Stimulated activated CD4-positive, alpha-beta T cell treated with anti-CD3 and anti-CD28 coated beads, Interleukin-1b, Interleukin-23, amount 100 ng/mL, for 4 hours (primary cell): ENCODE measurements at places on chromosomes 2 and 18.
A peak's percentile ranks its signal among the peaks of the same experiment; 100 is the strongest.

GRCh38 chr2:173819852-173820251, 145.3 kb downstream of the SP3 start:
- DNase-seq = no peak

- DNase-seq = no peak
Observed at GRCh38 chr2:221203856-221204255, 368.2 kb downstream of the EPHA4 start.

- DNase-seq = no peak
Observed at GRCh38 chr2:35787302-35788031, 568.1 kb upstream of the CRIM1 start.

DNA sequence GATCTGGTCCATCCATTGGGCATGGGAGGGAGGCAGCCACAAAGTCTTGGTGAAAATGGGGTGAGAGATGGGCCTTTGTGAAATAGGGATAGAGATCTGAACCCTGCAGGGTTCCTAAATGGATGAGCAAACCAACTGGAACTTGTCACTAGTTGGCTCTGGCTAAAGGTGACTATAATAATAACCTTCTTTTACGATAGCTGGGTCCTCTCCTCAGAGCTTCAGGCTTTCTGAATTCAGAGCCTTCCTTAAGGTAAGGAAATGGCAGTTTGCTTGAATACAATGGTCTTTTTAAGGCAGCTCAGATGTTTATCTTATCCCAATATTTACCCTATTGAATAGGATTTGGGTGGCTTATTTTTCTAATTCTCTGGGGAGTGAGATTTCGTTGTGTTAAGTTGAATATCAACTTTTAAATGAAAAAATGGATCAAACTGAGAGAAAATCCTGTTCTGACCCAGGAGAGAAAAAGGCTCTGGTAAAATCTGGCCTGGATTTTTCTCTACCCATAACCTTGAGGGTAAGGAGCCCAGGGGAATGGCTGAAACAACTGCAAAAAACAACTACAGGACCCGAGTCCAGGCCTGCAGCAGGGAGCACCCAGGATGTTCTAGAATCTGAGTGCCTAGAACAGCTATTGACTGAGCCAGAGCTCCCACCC, 61.1 kb upstream of the CXCR4 start:
- no peak for DNase-seq

GRCh38 chr2:67268797-67269196, 128.3 kb upstream of the ETAA1 start:
- DNase-seq = no peak

GRCh38 chr2:132640116-132640515, 29.9 kb downstream of the LYPD1 start:
- no peak for DNase-seq

GRCh38 chr2:207767461-207768167, 2.1 kb downstream of the FZD5 start:
- DNase-seq = no peak

DNA sequence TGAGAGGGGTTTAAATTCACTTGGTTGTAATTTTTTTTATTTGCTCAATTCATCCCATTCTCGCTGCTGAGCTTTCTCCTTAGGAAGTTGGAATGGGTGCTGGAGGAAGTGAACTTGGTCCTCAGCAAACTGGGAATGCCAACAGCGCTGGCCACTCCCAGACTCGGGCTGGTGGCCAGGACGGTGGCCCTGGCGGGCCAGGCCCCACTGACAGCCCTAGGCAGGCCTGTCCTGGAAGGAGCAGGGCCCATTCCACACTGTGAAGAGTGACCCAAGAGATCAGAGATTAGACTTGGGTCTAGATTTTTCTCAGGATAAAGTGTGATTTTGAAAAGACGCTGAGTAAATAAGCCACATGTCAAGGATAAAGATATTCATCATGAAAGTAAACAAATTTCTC, 132.7 kb downstream of the HDAC4 start:
- DNase-seq = no peak

DNA sequence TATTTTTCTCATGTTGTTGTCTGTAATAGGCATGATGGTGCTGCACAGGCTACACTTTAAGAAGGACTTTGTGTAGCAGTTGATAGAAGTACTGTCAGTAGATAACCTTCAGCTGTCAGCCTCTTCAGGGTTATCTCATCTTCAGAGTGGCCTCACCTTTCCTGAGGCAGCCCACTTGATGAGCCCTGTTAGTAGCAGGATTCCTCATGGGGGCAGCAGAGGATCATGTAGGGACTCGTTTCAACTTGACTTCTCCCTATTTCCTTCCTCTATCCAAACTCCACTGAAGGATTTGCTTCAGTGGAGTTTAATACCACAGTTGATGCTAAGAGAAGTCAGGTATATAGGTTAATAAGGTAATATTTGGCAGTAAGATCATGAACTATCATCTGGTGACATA, 530.3 kb upstream of the FSIP2 start:
- no peak for DNase-seq

DNA sequence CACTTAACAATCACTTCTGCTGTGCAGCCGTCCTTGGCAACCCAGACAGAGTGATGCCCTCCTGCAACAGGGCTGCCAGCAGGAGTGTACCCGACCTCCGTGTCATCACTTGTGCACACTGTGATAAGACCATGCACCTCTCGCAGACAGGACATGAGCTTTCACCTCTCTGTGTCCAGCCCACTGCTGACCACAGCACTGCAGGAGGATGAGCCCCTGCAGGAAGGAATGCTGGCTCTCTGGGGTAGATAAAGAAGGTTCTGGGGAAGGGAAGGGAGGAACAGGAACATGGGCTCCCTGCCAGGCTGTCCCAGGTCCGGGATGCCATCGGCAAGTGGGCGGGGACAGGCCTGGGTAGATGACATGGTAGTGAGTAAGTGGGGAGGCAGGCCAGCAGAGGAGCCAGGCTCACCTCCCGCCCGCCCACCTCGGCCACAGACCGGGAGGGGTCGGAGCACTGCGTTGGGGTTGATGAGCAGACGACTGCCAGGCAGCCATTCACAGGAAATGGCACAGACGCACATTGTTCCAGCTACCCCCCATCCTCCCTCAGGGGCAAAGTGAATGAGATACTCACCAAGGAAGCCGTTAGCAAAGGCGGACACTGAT, 18.6 kb upstream of the COL6A3 start:
- DNase-seq = peak; percentile 73

- DNase-seq = no peak
Observed at GRCh38 chr2:138071720-138072719, 107.7 kb downstream of the HNMT start.

DNA sequence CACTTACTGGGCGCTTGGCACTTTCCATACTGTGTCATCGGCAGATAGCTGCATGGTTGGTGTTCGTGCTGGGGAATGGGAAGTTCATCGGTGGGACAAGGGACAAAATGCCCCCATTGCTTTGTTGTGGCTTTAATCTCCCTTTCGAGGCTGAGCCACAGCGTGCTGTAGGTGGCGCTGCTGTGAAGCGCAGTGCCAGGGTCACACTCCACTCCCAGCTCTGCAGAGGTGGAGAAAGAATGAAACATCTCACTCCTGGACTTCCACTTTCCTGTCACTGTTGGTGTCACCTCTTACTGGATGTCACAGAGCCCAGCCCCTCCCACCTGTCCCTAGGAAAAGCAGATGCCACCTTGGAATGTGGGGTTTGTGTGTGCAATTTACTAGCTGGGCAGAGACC, 8.7 kb downstream of the TYMS start:
- no peak for DNase-seq

- DNase-seq = no peak
Observed at GRCh38 chr2:149782572-149782971, 195.0 kb upstream of the MMADHC start.

GRCh38 chr2:120189189-120189588, 34.0 kb downstream of the TMEM185B start:
- DNase-seq = no peak

DNA sequence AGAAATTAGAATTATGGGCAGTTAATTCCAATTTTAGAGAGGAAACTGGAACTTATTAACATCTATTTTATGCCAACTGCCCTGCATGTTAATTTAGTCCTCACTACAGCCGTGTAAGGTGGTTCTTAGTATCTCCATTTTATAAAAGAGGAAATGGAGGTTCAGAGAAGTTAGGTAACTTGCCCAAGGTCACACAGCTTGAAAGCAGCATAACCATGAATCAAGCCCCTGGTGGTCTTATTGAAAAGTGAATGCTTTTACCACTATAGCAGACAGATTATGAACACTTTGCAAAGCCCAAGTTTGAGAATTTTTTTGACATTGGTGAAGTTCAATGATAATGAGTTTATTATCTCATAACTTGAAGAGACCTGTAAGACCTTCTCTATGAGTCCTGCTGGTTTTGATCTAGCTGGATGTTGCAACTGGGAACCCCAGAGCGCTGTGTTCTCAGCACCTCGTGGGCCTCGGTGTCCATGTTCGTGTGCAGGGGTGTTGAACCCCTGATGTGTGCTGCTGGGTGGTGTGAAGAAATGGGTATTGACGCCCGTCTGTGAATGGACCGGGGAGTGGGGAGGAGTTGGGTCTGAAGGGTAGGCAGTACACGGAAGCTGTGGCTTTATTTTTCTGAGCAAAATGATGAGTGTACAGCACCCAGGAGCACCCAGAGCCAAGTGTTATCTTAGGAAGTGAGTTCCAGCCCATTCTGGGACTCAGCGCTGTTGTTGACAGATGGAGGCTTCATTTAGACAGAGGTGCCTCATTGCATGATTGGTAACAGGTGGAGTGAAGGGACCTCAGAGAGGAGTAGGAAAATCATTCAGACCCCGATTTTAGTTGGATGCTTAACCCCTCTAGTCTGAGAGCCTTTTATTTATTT, 9.7 kb downstream of the GREB1 start:
- DNase-seq = no peak

- DNase-seq = no peak
Observed at GRCh38 chr2:101145406-101145805, 5.8 kb downstream of the TBC1D8 start.

DNA sequence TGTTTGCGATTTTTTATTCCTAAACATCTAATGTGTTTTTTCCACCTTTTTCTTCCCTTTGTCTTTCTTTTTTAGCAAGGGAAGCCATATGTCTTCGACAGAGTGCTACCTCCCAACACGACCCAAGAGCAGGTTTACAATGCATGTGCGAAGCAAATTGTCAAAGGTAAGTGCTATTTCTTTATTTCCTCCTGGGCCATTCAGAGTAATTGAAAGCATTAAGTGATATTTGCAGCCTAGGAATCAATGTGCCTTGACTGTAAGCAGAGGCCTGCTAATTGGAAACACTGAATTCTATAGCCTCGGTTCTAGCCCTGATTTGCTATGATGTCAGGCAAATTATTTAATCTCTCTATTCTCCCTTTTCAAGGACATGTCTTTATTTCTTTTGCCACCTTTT, 47.0 kb downstream of the KIF5C start:
- no peak for DNase-seq

GRCh38 chr2:156352911-156353310, 20.4 kb upstream of the NR4A2 start:
- no peak for DNase-seq

DNA sequence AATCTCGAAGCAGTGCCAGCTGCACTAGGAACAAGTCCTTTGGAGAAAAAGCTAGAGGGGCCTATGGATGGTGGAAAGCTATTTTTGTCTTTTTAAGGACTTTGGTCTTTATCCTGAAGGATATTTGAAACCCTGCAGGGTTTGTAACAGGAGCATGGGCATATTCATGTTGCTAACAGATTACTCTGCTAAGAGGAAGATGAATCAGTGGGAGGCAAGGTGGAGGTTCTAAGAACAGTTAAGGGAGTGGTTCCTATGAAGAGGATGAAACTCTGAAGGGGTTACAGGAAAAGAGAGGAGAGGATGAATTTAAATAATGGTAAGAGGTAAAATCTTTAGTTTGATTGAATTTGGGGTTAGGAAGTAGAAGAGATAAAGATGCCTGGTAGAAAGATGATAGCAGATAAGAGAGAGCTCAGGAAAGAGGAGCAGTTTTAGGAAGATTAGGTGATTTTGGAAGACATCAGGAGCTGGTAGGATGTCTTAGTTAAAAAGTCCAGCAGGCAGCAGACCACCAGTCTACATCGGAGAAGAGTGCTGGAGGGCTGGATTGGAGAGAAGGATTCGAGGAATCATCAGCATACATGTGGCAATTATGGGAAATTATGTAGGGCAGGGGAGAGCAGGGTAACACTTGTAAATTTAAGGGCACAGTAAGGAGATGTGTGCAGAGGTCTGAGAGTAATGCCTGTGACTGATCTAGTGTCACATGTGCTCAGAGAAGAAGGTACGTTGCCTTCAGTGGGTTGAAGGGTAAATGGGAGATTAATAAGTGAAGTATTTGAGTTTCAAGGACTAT, 39.3 kb upstream of the C1GALT1C1L start:
- no peak for DNase-seq

GRCh38 chr18:36078751-36079529, 11.6 kb upstream of the RPRD1A start:
- no peak for DNase-seq

DNA sequence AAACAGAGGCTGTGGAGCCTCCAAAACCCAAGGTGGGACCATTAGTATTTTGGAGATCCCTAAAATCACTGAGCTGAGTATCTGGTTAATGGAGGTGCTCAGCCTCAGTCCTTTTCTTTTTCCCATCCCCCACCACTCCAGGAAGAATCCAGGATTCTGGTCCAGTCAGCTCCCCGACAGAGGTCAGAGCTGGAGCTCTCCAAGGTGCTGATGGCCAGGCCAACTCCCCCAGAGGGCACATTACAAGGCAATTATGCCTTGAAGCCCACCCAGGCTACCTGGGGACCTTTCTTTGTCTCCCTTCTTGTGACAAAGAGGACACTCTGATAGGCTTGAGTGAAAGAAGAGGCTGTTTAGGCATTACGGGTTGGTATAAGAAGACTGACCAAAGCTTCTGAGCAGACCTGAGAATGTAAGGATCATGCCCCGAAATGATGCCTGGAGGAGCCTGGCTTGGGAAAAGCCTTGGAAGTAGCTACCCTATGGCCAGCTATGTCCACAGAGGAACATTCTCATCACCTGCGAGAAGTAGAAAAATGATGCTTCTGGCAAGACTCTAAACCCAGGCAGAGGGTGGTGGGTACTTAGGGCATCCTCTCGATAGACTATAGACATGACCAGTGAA, 102.5 kb upstream of the LDAH start:
- DNase-seq = no peak

DNA sequence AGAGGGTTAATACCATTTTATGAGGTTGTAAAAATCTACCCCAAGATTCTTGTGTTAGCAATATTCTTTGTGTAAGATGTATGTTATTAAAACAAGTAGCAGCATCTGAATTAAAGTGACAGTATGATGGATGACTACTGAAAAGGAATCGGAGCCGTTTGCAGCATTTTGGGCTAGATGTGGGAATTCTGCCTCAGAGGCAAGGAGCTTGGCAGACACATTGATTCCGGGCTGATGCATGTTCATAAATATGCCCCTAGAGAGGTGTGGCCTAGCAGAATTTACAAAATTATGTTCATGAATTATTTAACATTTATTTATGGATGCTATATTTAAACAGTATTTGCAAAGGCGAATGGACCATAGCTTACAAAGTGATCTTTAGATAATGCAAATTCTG, 389.0 kb upstream of the ETAA1 start:
- no peak for DNase-seq
